Central memory CD8-positive, alpha-beta T cell (primary cell): ENCODE measurements at places on chromosomes 5 and 9.

GRCh38 chr5:145980259-145980658, 43.9 kb downstream of the SH3RF2 start:
- no peak for DNase-seq

GRCh38 chr9:98356326-98356725, 100.9 kb upstream of the TBC1D2 start:
- no peak for DNase-seq

DNA sequence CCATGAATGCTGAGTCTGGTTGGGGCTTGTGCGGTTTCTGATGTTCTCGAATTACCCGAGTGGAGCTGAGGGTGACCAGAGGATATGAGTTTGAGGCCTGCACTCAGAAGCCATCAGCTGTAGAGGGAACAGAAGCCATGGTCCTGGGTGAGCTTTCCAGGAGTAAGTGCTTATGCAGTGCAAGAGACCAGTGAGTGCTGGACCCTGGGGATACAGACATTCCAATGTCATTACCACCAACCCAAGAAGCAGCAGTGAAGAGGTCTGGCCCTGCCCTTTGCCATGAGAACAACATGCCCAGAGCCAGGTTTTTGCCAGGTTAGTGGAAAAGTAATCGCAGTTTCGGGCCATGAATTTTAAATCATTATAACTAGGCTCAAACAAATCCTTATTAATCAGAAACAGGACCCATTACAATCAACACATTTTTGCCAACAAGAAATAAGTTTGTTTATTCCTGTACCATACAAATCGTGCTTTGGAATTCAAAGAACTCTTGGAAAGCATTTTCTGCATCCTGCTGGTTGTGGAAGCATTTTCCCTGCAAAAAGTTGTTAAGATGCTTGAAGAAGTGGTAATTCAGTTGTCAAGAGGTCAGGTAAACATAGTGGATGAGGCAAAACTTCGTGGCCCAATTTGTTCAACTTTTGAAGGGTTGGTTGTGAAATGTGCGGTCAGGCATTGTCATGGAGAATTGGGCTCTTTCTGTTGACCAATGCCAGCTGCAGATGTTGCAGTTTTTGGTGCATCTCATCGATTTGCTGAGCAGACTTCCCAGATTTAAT, 154.6 kb downstream of the SYK start:
- no peak for DNase-seq

DNA sequence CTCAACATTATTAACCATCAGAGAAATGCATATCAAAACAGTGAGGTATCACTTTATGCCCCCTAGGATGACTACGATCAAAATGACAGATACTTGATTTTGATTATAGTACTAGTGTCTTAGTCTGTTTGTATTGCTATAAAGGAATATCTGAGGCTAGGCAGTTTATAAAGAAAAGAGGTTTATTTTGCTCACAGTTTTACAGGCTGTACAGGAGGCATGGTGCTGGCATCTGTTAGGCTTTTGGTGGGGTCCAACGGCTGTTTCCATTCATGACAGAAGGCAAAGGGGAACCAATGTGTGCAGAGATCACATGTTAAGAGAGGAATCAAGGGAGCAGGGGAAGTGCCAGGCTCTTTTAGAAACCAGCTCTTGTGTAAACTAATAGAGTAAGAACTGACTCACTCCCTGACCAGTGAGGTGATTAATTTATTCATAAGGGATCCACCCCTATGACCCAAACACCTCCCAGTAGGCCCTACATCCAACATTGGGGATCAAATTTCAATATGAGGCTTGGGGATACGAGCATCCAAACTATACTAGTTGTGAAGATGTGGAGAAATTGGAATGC, 16.0 kb upstream of the AFF4 start:
- DNase-seq = no peak

GRCh38 chr9:93287189-93287552, 103.2 kb downstream of the WNK2 start:
- DNase-seq = no peak

DNA sequence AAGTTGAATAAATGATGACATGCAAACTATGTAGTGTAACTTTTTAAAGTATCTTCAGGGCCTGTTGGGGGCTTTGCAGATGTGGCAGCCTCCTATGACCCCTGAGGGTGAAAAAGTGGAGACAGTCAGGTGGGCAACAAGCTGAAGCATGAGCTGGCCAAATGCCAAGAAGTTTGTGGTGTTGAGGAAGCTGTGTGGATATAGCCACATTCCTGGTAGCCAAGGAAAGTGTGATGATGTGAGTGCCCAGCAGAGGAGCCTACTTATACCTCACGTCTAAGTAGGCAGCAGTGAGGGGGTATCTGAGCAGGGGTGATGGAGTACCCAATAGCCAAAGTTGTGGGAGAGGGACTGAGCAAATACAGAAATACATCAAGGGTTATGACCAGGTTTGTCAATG, 621.2 kb upstream of the CDH6 start:
- no peak for DNase-seq

GRCh38 chr5:143913008-143913752, 101.2 kb downstream of the HMHB1 start:
- DNase-seq = no peak

DNA sequence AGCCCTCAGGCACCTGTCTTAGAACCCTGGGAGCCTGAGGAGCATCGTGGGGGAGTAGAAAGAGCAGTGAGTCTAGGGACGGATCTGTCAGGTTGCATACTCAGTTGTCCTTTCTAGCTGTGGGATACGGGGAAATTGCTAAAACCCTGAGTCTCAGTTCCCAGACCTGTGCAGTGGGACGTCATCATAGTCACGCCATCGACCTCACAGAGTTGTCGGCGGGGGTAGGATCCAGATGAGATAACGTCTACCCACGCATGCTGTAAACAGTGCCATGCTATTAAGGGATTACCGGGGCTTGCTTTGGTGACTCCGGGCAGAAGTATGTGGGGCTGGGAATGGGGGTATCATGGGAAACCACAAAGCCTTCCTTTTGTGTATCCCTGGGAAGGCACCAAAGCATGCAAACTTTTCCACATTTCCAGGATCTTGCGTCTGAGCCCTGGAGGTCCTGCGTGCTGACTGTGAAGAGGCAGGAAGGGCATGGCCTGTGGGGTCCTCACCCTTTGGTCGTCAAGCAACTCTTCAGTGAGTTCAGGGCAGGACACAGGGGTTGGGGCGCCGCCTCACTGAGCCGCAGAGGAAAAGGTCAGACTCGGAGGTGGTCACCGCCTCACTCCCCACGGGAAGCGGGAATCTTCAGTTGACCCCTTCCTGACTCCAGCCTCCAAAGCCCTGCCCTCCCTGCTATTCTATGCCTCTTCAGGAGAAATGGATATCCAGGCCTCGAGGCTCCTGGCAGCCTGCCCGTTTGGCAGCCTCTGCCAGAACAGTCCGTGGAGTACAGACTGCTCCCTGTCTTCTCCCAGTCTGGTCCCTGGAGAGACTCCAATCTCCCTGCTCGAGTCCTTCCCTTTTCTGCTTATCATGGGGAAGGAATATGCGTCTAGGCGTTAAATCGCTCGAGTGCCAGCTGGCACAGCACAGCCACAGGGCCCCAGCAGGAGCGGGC, 186.8 kb upstream of the KLF9 start:
- no peak for DNase-seq

DNA sequence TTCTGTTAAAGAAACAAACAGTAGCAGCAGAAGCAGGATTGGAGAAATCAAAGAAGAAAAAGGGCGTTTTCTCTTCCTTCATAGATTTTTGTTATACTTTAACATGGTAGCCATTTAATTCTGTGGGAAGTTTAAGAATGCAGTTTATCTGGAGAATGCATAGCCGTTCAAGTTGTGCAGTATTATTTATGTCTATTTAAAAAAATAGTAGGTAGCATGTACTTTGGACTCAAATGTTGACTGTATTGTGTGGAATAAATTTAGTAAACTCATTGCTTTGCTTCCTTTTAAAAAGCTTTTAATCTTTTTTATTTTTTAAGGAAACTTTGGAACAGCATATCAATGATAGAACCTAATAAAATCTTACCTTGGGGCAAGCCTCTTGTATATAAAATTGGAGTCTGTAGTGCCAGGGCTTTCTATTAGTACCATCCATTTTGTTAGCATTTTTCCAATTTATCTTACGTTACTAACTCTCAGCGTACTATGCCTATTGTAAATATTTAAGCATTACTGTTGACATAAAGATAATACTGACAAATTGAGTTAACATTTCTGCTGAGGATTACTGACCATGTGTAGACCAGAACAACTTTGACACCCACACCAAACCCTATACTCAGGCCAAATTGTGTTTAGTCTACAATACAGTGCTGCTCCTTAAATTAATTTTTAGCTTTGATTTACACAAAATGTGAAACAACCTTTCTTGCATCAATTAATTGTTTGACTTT, 291.1 kb downstream of the NNT start:
- DNase-seq = no peak

GRCh38 chr5:31059889-31060288, 133.6 kb upstream of the CDH6 start:
- DNase-seq = no peak

DNA sequence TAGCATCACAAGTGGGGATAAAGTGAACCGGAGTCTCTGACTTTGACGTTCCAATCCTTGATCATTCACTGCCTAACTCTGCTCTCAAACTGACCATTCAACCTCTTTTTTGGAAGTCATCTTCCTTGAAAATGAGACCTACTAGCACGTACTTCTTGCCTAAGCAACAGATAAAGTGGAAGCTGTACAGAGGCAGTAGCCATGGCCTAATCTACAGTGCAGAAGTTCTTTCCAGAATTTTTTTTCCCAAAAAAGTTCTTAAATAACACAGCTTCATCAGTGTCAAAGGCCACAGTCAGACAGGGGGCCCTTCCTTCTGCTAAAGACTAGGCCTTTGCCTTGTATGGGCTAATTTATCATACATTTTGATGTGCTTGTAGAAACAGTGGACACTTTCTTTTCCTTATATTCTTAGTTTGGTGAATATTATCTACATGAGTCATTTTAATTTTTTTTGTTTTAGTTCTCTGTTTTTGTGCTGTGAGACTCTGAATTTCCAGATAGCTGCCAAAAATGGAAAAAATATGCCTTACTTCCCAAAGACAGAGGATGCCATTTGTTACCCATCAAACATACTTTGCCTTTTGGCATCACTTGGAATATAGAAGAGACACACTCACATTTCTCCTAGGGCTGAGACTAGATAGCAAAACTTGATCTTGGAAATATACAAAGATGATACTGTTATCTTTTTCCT, 96.3 kb upstream of the VCAN start:
- DNase-seq = no peak

- no peak for DNase-seq
These were observed 3.6 kb upstream of the TMEM38B start for GRCh38 chr9:105690742-105691141.

DNA sequence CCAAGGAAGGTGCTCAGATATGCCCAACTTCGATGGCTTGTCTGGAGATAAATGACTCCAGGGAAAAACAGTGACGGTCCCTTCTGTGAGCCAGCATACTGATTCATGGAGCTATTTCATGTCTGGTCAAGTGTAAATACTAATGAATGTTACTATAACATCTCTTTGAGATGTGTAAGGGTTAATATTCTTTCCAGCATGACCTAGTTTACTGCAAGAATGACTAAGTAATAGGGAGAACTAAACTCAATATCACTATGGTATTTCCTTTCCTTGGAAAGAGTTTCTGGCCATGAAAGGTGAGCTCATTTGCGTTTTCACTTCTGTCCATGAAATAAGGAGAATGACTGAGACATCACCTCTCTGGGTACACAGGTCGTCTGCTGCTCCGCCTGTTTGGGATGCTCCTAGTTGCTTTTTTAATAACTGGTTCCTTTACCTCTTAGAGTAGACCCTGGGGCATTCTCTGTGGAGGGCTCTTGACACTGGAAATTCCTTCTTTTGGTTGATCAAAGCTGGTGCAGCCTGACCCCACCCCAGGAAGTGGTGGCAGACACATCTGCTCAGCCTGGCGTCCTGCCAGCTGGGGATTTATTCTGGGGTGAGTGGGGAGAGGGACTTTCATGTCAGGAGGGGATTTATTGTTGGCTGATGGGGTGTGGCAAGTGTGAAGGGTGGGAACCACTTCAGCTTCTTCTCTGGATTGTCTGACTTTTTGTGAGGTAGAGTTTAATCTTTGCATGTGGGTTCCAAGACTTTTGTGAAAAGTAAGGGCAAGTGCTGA, 250.0 kb upstream of the MPDZ start:
- no peak for DNase-seq

DNA sequence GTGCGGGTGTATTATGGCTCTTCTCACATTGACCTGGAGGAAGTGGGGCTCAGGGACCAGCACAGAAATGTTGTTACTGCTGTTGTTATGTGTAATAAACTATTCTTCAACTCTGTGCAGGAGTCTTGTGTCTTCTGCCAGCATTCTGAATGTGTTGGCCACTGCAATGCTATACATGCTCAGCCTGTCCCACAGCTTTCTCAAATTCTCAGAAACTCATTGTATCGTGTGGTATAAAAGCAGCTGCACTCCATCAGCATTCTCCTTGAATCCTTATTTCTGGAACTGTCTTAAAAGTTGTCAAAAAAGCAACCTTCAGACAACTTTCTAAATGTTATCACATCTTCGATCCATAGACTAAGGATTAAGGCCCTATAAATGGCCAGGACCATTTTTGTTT, 72.0 kb downstream of the ZNF474 start:
- DNase-seq = no peak

DNA sequence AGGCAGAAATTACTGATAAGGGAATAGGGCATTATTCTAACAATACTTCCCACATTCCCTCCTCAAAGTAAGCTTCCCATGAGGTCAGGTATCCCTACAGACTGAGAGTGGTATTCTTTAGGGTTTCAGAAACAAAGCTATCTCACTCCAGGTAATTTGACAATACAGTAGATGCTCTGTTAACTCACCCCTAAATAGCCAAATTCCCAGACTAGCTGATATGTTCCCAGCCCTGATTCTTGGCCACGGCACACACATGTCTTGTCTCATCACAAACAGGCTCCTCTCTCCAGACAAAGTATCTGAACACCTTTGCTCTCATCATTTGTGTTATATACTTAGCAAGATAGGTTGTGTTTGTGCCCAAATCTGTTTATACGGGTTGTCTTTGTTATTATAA, 139.9 kb downstream of the ZNF608 start:
- no peak for DNase-seq

GRCh38 chr5:420632-421286, 22.2 kb upstream of the EXOC3 start:
- no peak for DNase-seq

DNA sequence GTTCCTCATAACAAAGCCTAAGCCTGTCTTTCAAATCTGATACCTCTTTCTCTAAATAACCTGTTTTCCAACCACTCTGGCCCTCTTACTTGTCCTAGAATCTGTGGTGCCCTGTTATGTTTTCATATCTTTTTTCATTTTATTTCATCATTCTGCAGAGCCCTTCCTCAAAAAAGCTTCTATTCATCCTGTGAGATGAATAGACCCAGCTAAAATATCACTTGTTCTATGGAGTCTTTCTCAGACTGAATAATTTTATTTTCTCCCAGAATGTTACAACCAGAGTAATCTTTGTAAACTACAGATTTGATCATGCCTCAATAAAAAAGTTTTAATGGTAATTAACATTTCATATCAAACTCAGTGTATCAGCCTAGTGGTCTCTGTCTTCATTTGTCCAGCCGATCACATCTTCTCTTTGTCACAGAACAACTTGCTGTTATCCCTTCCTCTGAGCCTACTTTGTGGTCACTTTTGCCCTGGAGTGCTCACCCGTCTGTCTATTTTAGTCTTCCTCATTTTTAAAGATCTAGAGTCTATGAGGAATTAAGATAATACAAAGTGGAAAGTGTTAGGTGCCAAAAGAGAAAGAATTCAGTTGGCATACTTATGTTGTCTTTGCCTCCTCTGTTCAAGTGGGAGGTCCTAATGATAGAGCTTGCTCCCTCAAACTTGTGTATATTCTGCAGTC, 77.8 kb downstream of the ZCCHC7 start:
- DNase-seq = no peak

GRCh38 chr5:123007754-123008153, 28.8 kb downstream of the PPIC start:
- DNase-seq = no peak
